Vagina (tissue), 2 donors: ENCODE measurements at places on chromosomes 3 and 15.

GRCh38 chr3:139974809-139975425 lies 39.9 kb downstream of the CLSTN2 start:
- peak; percentile 58 for DNase-seq

DNA sequence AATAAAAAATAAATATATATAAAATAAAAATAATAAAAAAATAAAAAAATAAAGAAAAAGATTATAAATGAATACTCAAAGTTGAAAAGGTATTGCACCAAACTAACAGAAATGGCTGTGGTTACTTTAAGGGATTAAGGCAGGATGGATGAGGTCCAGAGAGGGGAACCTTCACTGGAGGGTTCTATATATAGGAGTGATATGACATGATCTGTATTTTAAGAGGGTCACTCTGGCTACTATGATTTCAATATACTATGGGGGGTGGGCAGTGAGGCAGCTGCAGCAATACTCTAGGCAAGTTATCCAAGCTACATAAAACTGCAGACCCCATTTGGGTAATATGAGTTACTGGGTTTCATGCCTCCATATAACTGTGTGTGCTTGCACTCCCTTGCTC lies 24.6 kb downstream of the ACAD11 start:
- DNase-seq, result no peak

GRCh38 chr3:111594205-111594604 lies 941 bp downstream of the ZBED2 start:
- no peak for DNase-seq

DNA sequence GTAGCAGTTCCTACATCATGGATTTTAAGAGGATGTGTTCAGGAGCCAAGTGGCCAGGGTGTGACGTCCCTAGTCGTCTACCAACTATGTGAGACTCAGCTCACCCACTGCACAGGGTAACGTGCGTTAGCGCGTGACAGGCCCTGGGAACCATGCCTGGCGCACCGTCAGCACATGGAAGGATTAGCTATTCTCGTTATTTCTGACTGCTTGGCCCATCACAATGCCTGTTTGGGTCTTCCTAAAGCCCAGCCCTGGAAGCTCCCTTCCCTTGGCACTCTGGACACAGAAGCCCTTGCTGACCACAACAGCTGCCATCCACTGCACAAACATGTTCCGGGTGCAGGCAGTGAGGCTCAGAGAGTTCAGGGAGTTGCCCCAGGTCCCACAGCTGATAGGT lies 91.0 kb upstream of the RPL32 start:
- DNase-seq, result no peak

DNA sequence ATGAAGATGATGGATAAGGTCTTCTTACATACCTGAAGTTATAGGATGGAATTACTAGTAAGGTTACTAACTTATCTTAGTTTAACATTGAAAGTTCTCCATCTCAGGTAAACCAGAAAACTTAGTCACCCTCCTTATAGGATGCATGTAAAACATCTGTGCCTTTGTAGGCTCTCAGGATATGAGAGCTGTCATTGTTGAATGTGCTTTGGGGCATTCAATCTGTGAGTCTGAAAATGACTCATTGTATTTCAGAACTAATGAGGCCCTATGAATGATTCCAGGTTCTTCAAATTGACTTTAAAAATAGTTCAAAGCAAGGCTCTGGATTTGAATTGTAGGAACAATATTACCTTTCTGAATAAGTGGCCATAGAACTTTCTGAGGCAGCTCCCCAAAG lies 237.7 kb upstream of the AZI2 start:
- no peak for DNase-seq

DNA sequence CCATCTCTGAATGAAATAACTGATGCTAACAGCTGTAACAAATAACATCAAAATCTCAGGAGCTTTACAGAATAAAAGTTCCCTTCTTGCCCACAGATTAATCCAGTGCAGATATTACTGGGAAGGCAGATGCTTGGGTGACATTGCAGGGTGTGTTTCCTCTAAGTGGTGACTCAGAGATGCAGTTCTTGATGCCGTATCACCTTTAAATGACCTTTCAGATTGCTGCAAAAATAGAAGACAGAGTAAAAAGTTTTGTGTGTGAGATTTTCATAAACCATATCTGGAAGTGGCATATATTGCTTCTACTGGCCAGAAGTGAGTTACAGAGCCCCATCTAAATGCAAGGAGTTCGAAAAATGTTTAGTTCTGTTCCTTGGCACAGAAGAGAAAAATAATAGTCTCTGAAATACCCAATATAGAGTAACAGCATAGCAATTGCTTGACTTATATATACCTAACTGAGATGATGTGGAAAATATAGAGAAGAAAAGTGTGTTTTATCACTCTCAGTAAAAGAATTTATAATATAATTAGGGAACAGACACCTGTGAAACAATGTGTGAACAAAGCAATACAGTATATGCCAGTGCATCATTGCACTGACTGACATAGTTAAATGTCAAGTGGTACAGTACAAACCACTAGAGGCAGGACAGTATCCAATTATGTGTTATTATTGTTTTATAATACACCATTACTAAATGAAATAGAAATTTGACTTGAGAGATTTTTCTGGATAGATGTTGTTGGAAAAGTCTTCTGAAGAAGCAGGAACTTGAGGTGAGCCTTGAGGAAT lies 430.7 kb upstream of the CBLB start:
- DNase-seq, result no peak

GRCh38 chr3:174159604-174160003 lies 699.5 kb upstream of the NAALADL2 start:
- no peak for DNase-seq
